ENCODE measurements at places on chromosomes 5 and 9. TPM values are rescaled to one million over a fixed set of nuclear protein-coding genes. Genes with fewer than 3 reads are reported as not detected.

DNA sequence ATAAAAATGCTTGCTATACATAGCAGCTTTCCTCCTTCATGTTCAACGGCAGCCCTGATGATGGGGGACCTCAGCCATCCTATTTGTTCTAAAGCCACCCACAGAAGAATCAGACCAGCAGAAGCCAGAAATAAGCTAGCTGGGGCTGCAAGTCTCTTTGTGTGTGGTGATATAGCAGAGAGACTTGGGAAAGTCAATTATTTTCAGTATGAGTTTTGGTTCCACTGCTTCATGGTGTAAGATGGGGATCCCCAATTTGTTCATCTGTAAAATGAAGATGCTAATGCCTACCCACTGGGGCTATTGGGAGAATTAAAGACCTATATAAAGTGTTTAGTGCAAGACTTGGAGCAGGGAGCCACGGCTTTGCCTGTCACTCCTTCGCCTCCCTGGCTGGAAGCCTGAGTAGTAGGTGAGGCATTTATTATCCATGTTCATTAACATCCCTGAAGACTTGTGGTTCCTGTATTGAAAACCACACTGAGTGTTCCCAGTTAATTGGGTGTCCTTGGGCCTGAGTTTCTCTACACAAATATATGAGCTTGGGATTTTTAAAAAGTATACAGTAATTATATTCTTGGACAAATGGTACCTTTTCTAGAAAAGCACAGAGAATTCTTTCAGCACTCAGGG, 210.1 kb upstream of the SLC24A2 start:
- peak overlapping the region; percentile 74 for H3K27ac ChIP-seq
- no peaks in the 10 kb centered on the region for H3K27me3 ChIP-seq
- no peaks in the 10 kb centered on the region for H3K36me3 ChIP-seq
- no peak for DNase-seq
- no peak overlapping the region for H3K4me3 ChIP-seq

DNA sequence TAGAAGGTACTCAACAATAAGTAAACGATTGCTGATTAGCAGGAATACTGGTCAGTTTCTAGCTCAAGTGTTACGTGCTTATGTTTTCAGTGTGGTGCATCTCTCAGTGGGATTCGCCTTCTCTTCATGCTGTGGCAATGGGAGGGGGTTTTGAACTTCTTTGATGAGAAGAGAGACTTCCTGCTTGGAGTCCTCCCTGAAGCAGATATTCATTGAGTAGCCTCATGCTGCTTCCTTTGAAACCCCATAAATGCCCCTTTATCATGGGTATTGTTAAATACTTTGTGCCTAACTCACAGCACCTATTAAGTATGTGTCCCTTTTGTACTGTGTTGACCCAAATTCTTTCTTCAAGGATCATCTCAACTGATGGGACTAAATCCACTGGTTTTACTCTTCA, 116.5 kb downstream of the DOCK8 start:
- no peak overlapping the region for H3K27ac ChIP-seq
- H3K36me3 ChIP-seq, result no peaks in the 10 kb centered on the region
- H3K27me3 ChIP-seq, result no peaks in the 10 kb centered on the region
- no peak overlapping the region for H3K4me3 ChIP-seq
- no peaks in the 10 kb centered on the region for H3K4me1 ChIP-seq

Gene ENHO
- total RNA-seq, result not detected

Gene MYOT
- not detected for total RNA-seq

GRCh38 chr5:176769911-176770310, 40.4 kb upstream of the UNC5A start:
- no peaks in the 10 kb centered on the region for H3K36me3 ChIP-seq
- DNase-seq, result no peak
- peaks cover 31% of the 10 kb centered on the region for H3K27me3 ChIP-seq
- no peak overlapping the region for H3K27ac ChIP-seq
- H3K4me1 ChIP-seq, result no peaks in the 10 kb centered on the region

- H3K4me3 ChIP-seq, result no peak overlapping the region
- no peaks in the 10 kb centered on the region for H3K27me3 ChIP-seq
- H3K36me3 ChIP-seq, result no peaks in the 10 kb centered on the region
- peak overlapping the region; percentile 86 for H3K27ac ChIP-seq
These were observed 131.9 kb downstream of the UGCG start for GRCh38 chr9:112028242-112029221.

Gene ADAMTSL1
- 0.95 TPM for total RNA-seq

- H3K36me3 ChIP-seq, result no peaks in the 10 kb centered on the region
- no peak for DNase-seq
- peaks cover 5% of the 10 kb centered on the region for H3K27me3 ChIP-seq
- no peaks in the 10 kb centered on the region for H3K4me1 ChIP-seq
- no peak overlapping the region for H3K4me3 ChIP-seq
These were observed 13.3 kb upstream of the UBE2QL1 start for GRCh38 chr5:6435356-6435755.

GRCh38 chr5:65055938-65056337, 287.2 kb downstream of the CWC27 start:
- H3K27me3 ChIP-seq, result no peaks in the 10 kb centered on the region
- no peak overlapping the region for H3K27ac ChIP-seq
- no peak overlapping the region for H3K4me3 ChIP-seq

Gene ENG
- 8.7 TPM for total RNA-seq
